ENCODE measurements at places on chromosomes 13 and 19.

- no peak for DNase-seq
- H3K4me3 ChIP-seq = no peak overlapping the region
- no peak overlapping the region for H3K27ac ChIP-seq
- H3K4me1 ChIP-seq = peaks cover 5% of the 10 kb centered on the region
- H3K27me3 ChIP-seq = no peaks in the 10 kb centered on the region
- H3K36me3 ChIP-seq = no peaks in the 10 kb centered on the region
Measured at GRCh38 chr19:13729859-13730258, 34.5 kb upstream of the MRI1 start.

GRCh38 chr19:40613690-40614621, 12.8 kb downstream of the LTBP4 start:
- peak overlapping the region; percentile 68 for H3K27ac ChIP-seq
- peak; percentile 65 for DNase-seq
- peaks cover 61% of the 10 kb centered on the region for H3K27me3 ChIP-seq
- peaks cover 14% of the 10 kb centered on the region for H3K4me1 ChIP-seq
- peak overlapping the region; percentile 66 for H3K4me3 ChIP-seq

DNA sequence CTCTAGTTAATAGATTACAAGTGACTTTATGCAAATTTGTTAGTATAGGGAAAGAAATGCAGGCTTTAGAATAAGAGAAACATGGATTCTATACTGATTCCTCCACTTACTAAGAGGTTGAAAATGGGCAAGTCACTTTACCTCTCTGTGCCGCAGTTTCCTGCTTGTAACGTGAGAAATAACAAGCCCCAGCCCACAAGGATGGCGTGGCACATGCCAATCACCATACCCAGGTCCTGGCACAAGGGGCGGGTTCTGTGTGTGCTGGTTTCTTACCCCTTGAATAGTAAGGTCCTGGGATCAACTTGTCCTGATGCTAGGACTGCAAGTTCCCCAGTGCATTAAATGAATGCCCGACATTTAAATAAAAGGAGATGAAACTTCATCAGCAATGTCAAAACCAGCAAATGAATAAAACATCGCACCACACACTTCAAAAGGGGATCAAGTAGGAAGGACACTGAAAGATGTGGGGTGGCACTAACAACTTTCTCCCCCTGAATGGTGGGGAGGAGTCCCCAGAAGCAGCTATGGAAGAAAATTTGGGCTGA, 7.9 kb upstream of the SIGLEC9 start:
- no peaks in the 10 kb centered on the region for H3K27me3 ChIP-seq
- no peak overlapping the region for H3K27ac ChIP-seq
- no peak overlapping the region for H3K4me3 ChIP-seq
- H3K4me1 ChIP-seq = no peaks in the 10 kb centered on the region
- DNase-seq = no peak

GRCh38 chr19:49851456-49852259, 699 bp downstream of the PTOV1 start:
- DNase-seq = no peak
- peak overlapping the region; percentile 96 for H3K27ac ChIP-seq
- peaks cover 25% of the 10 kb centered on the region for H3K4me1 ChIP-seq
- H3K36me3 ChIP-seq = peaks cover 22% of the 10 kb centered on the region

DNA sequence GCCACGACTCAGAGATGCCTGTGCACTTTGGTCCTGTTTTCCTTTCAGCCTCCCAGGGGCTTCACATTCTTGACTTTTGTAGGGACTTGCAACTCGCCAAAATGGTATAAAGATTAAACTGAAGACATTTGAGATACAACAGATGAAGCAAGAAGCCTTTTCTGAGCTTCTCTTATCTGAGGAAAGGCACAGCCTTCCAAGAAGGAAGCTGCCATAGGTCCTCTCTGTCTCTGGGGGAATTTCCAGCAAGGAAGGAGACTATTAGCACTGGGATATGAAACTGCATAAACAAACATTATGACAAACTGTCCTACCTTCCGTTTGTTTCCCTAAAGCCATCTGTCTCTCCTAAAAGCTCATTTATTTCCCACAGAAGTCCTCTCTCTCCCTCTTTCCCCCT, 39.3 kb downstream of the TGDS start:
- H3K27me3 ChIP-seq = no peaks in the 10 kb centered on the region
- DNase-seq = no peak
- H3K4me3 ChIP-seq = no peak overlapping the region
- H3K36me3 ChIP-seq = no peaks in the 10 kb centered on the region
- H3K27ac ChIP-seq = no peak overlapping the region
- peaks cover 21% of the 10 kb centered on the region for H3K4me1 ChIP-seq

- H3K4me3 ChIP-seq = no peak overlapping the region
- peak; percentile 46 for DNase-seq
- H3K27me3 ChIP-seq = peaks cover 45% of the 10 kb centered on the region
- H3K4me1 ChIP-seq = peaks cover 10% of the 10 kb centered on the region
Measured at GRCh38 chr19:35044317-35045117, 3.0 kb downstream of the HPN start.

Measured in thymus (tissue), 14 donors.